Stimulated activated CD4-positive, alpha-beta T cell treated with anti-CD3 and anti-CD28 coated beads, TNF-alpha, amount 100 ng/mL, for 1 hour (primary cell): ENCODE measurements at places on chromosomes 3 and 15.

DNA sequence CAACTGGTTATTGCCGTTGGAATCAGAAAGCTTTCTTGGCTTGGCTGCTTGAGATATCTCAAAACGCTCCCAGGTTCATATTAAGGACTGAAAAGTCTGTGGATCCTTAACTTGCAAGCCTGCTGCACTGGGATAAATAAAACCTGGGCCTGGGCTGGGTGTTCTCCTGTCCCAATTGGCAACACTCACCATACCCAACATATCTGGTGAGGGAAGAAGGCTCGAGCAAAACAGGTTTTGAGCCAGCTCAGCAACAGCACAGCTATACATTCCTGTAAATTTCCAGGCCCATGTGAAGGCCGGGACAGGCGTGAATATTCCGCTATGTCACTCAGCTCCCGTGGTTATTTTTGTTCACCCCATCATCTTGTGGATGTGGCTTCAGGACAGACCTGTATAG is 169.0 kb upstream of the BCL6 start:
- no peak for DNase-seq

DNA sequence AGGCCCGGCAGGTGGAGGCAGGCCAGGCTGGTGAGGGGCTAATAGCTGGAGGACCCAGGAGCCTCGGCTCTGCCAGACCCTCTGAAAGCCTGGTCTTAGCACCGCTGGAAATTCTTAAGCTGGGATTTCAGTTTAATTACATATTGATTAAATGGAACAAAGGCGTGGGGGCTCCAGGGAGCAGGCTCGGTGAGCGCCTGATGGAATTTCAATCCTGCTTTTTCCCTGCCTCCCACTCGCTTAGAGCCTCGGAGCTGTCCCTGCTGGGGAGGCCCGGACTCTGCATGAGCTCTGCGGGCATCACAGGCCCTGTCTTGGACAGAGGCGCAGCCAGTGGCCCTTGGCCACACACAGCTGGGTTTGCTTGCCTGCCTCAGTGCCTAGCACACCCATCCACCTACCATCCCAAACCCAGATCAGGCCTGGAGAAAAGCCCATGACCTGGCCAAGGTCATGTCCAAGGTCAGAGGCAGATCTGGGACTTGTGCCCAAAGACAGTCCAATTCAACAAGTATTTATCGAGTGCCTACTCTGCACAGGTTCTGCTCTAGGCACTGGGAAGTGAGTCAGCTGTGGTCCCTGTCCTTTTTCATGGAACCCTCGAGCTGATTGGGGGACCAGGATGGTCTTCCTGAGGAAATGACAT is 40.6 kb downstream of the LINGO1 start:
- DNase-seq, result no peak

DNA sequence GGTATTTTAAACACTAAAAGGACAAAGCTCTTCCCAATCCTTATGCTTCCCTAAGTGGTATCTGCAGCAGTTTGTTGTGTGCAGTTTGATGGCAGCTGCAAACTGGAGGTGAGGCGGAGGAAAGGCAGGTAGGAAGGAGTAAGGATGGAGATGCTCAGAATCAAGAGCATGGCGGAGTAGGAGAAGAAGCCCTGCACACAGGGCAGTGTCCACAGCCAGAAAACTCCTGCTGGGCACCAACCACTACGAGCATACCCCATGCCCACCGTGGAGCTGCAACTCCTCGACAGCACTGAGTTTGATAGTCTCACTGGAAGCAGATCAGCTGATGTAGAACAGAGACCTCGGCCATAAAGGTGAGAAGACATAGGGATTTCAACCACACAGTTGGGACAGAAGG is 30.3 kb upstream of the ESYT3 start:
- no peak for DNase-seq

DNA sequence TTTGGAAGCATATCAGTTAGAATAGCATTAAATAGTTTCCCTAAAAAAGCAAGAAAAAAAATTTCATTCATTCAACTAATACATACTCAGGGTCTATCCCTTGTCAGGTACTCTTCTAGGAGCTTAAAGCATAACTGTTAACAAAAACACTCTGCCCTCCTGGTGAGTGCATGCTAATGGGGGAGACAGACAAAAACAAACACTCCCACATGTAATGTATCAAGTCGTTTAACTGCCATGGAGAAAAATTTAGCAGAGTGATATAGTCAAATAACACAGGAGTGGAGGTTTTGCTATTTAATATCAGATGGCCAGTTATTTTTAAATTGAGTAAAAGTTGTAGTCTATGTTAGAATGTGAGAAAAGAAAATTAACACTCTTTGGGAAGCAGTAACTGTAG is 254.5 kb upstream of the RARB start:
- DNase-seq, result no peak

GRCh38 chr3:1394188-1394587 is 301.4 kb downstream of the CNTN6 start:
- DNase-seq, result no peak

- DNase-seq, result no peak
Measured at GRCh38 chr3:42795621-42796181, 8.6 kb downstream of the HIGD1A start.

- no peak for DNase-seq
Measured at GRCh38 chr3:105729667-105730066, 139.1 kb downstream of the CBLB start.

DNA sequence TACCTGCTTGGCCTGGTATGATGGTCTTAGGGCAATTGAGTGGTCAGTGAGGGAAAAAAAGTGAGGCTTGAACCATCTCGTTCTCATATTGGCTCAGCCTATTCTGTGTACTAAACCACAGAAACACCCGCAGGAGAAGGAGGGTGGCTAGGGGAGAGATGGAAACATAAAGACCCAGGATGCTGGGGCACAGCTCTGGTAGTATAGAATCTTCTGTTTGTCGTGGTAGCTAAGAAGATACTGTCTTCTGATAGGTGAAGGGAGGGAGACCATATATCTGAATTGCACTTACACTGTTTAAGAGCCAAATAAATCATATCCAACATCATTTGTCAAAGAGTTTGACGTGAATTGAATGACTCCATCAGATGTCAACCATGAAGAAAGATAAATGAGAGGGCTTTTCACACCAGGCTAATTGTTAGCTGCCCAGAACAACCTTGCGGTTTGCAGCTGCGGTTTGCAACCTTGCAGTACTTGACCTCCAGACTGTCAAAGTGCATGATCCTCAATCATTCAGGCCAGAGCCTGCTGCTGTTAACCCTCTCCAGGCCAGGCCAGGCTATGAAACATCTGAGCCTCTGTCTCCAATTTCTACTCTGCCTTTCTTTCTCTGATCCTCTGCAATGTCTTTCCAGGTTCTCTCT is 40.9 kb upstream of the PIK3R4 start:
- no peak for DNase-seq

DNA sequence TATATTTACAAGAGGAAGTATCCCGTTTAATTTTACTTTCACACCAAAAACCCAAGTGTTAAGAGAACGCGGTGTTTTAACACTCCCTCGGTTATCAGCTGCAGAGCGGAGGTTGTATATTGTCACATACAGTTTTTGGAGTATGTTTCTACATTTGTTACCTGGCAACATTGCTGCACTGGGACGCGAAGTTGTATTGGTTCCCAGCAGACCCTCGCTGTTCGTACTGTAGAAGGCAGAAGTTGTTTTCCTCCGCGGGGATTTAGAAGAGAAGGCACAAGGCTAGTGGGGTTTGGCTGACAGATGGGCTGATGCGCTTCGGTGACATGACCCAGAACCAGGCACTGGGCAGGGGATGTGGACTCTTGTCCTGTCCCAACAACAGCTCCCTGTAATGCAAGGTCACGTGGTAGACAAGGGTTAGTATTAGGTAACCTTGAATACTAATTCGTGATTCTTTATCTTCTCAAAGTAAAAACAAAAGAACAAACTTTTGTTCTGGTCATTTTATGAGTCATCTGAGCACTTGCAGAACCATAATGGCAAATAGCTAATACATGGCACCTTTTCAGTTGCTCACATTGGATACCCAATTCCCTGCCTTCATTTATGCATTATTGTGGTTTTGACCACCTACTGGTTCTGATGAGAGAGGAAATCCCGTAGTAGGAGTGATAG is 230.4 kb upstream of the BHLHE40 start:
- no peak for DNase-seq

DNA sequence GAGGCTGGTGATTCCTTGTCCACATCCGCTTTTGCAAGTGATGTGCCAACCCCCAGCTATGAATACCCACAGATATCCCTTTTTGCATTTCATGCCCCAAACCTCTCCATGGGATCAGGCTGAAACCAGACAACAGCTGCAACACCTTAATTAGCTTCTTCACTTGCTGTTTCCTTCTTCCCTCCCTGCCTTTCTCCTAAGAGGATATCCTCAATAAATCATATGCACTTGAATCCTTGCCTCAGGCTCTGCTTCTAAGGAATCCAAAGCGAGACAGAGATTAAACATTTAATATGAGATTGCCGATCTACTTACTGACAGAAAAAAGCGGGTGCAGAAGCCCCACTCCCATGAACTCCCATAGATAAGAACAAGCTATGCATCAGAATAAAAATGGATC is 138.1 kb downstream of the CNTN6 start:
- DNase-seq, result no peak

DNA sequence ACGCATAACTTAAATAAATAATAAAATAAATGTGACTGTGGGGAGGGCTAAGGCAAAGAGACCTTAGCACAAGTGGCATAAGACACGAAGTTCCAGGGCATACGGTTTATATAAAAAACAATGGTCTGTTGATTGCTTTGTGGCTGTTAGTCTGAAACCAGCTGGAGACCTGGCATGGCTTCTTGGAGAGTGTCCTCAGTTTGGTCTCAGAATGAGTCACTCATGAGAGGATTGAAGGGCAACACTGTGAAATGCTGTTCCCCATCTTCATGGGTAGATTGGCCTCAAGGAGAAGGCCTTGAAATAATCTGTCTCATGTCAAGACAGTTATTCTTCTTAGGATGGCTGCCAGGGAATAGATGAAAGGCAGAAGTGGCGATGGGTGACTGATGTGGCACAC is 62.2 kb downstream of the SOX2 start:
- DNase-seq, result no peak

DNA sequence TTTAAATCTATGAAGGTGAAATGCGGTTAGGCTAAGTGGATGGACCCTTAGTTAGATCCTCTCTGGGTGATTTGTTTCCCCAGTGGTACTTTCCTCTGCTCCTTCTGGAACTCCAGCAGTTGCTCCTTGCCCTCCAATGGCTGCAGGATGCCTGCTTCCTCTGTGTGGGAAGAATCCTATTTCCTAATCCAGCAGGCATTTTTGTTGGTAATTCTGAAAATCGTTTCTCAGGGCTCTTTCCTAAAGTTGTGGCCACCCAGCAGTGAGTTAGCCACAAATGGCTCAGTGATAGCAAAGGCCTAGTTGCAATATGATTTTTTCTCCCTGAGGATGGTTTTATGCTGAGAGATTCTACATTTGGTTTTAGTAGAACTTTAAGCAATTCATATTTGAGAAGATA is 332.3 kb upstream of the C2CD4B start:
- DNase-seq, result no peak

DNA sequence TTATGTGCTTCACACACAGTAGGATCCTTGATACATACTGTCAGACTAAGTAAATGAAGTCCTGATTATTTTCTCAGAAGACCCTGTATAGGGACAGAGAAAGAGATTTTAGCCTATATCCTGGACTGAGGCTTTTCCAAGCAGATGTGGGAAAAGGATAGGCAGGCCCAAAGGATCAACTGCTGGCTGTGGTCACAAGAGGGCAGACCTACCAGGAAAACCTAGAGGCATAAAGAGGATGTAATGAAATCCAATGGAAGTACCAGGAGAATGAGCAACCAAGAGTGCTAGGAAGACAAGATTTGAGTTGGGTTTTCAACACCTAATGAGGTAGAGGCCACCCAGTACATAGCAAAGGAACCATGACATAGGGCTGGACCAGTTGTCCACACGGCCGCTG is 23.1 kb downstream of the DCLK3 start:
- DNase-seq, result no peak

DNA sequence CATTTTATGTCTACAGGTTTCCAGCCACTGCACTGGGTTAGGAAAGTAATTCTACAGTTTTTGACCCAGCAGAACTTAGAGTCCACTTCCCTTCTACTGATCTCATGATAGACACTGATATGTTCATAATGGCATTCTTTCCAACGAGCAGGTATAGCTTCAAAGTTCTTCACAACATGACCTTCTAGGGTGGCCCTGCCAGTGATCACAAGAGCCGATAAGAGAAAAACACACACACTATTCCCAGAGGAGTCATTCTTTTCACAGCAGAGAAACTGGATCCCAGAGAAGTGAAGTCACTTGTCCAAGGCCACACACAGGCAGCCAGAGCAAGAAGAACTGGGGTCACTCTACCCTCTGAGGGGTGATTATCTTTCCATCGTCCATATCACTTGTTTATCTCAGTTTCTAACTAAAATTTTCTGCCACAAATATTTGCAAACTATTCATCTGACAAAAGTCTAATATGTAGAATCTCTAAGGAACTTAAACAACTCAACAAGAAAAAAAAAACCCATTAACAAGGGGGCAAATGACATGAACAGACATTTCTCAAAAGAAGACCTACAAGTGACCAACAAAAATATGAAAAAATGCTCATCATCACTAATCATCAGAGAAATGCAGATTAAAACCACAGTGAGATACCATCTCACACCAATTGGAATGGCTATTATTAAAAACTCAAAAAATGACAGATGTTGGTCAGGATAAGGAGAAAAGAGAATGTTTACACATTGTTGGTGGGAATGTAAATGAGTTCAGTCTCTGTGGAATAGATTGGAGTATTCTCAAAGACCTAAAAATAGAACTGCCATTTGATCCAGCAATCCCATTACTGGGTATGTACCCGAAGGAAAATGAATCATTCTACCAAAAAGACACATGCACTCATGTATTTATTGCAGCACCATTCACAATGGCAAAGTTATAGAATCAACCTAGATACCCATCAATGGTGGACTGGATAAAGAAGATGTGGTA is 31.5 kb downstream of the SPTSSB start:
- DNase-seq, result no peak

GRCh38 chr15:91031796-91032195 is 9.4 kb upstream of the VPS33B start:
- no peak for DNase-seq

DNA sequence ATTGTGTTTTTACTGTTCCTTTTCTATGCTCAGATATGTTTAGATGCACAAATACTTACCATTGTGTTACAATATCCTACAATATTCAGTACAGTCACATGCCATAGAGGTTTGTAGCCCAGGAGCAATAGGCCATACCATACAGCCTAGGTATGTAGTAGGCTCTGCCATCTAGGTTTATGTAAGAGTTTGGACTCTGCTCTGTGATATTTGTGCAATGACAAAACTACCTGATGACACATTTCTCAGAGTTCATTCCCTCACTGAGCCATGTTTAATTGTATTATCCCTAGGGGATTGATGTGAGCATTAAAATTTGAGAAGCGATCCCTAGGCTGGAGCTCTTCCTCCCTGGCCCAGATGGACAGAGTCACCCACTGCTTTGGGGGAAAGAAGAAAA is 270.0 kb upstream of the PROK2 start:
- DNase-seq, result no peak

DNA sequence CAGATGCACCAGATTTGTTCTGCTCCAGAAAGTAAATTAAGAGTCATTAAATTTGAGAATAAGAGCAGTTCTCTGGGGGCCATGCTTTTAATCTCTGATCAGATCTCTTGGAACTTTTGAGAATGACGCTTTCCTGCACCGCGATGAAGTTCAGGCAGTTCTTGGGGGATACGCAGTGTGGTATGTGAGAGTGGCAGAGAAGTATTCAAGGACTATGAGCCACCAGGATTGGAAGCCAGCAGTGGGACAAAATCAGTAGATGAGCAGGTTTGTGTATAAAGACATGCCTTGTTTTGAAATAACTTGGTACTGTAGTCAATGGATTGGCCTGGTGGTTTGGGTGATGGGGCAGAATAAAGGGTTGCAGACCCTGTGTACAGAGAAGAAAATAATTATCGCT is 483.6 kb downstream of the ERC2 start:
- DNase-seq, result no peak
